ENCODE measurements at places on chromosomes 6 and 20.

DNA sequence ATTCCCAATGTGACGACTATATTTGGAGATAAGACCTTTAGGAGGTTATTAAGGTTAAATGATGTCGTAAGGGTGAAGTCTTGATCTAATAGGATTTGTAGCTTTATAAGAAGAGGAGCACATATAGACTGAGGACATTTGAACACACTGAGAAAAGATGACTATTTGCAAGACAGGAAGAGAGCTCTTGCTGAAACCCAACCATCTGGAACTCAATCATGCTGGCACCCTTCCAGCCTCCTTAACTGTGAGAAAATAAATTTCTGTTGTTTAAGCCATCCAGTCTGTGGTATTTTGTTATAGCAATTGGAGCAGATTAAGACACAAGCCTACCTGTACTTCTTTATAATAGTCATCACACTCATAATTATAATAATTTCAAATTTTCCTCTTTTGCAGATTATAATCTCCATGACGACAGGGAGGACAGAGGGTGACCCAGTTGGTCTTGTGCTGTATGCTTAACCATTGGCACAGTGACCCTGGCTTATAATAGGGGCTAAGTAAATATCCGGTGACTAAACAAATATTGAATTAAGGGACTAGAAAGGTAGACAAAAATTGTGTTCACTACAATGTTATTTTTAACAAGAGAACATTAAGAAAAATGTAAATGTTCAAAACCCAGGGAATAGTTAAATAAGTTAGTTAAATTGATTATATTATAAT lies 206.4 kb upstream of the HDDC2 start:
- DNase-seq: no peak

DNA sequence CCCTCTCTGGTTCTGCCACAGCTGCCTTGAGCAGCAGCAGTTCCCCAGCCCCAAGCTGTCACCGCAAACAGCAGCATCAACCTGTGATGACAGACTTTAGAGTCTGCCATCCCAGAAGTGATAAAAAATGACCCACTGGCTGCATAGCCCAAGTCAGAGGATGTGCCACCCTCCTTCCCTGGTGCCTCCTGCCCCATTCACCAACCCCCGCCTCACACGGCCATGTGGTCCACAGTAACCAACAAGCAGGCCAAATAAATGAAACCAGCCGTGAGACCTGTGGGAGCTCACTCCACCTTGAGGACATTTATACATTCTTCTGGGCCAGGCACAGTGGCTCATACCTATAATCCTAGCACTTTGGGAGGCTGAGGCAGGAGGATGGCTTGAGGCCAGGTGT lies 98.2 kb downstream of the PRND start:
- no peak for DNase-seq

GRCh38 chr6:14763139-14763538 lies 482.7 kb upstream of the JARID2 start:
- no peak for DNase-seq

- DNase-seq: no peak
Measured at GRCh38 chr6:56096946-56097621, 150.3 kb downstream of the COL21A1 start.

- no peak for DNase-seq
Measured at GRCh38 chr20:25867776-25868649, 171.4 kb upstream of the ZNF337 start.

- DNase-seq: no peak
Measured at GRCh38 chr20:8209061-8209460, 77.0 kb downstream of the PLCB1 start.

- DNase-seq: no peak
Measured at GRCh38 chr6:21968411-21968810, 328.4 kb downstream of the PRL start.

GRCh38 chr20:32358883-32359632 lies 927 bp downstream of the ASXL1 start:
- DNase-seq: peak; percentile 64

DNA sequence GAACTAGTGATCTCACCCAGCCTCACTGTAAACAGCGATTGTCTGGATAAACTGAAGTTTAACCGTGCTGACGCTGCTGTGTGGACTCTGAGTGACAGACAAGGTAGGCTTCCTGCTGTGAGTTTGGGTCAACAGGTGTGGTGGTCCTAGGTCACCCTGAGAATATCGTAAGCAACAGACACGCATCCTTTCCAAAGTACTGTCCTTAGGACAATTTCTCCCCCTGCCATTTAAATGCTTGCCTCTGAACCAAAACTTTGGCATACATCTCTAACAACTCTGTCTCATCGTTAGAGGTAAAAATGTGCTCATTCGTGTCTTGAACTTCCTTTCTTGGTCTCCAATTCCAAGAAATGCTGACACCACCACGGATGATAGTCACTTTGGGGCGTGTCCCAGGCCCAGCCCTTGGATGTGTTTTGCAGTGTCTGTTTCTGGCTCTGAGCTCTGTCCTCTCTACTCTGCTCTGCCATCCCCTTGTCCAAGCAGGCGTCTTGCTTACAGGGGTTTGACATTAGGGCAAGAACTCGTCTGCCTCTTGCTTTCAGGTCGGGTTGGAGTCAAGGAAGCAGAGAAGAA lies 95.5 kb downstream of the EYA2 start:
- DNase-seq: no peak

DNA sequence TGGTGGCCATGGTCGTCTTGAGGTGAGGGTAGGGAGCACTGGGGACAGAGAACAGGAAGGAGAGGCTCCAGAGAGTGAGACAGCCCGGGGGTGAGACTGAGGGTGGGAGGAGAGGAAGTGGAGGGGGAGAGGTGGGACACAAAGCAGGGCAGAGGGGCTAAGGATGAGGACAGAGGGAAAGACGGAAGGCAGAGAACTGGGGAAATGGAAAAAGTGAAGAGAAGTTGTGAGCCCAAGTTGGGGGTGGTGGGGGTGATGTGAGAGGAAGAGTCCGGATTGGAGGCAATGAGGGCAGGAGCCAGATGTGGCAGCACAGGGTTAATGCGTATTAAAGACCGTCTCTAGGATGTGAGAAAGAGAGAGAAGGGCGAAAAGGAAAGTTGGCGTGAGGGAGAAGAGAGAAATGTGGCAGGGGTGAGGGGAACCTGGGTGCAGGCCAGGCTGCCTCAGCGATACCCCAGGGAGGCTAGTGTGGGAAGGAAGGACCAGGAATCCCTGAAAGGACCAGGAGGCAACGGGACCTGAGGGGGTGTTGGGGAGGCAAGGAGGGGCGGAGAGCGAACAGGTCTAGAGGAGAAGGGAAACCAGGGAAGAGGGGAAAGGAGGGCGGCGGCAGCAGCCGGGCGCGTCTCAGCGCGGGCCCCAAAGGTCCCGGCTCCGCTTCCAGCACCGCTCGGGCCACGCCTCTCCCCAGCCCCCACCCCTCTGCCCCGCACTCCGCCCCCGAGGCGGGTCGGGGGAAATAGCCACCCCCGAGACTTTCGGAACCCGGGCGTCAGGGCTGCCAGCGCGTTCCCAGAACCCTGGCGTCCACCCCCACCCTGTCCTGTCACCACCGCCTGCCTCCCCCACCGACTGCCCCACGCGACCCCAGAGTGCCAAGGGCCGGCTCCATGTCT lies at the start of gene PPP1R18:
TSS of gene PPP1R18 (minus strand) at position 637 of the 899 bp plus-strand sequence. CDS start at position 10, 627 bp downstream.
- DNase-seq: no peak

DNA sequence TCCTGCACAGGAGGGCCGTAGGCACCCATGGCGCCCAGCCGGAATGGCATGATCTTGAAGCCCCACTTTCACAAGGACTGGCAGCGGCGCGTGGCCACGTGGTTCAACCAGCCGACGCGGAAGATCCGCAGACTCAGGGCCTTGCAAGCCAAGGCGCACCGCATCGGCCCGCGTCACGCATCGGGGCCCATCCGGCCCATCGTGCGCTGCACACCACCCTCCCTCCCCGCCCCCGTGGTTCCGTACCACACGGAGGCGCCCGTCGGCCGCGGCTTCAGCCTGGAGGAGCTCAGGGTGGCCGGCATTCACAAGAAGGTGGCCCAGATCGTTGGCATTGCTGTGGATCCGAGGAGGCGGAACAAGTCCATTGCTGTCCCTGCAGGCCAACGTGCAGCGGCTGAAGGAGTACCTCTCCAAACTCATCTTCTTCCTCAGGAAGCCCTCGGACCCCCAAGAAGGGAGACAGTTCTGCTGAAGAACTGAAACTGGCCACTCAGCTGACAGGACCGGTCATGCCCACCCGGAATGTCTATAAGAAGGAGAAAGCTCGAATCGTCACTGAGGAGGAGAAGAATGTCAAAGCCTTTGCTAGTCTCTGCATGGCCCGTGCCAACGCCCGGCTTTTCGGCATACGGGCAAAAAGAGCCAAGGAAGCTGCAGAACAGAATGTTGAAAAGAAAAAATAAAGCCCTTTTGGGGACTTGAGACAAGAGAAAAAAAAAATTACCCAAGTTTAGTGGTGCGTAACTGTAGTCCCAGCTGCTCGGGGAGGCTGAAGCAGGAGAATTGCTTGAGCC lies 9.9 kb upstream of the NCOA5 start:
- no peak for DNase-seq

GRCh38 chr6:165920896-165921671 lies 246.6 kb downstream of the TBXT start:
- no peak for DNase-seq

DNA sequence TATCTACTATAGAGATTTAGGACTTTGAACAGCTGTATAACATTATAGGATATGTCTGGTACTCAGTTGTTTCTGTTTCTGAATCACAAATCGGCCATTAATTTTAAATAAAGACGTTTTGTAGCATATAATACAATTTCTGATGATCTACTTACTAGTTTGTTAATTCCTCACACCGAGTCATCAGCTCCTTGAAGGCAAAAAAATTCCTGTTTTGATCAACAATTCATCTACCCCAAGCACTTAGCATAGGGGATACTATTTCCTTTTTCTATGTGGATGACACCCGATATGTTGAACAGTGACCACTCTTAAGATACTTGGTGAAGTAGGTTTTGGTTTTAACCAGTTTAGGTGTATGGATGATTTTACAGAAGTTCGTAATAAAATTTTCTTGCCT lies 107.3 kb downstream of the NCOA3 start:
- no peak for DNase-seq

- no peak for DNase-seq
Measured at GRCh38 chr20:6007094-6007528, 46.7 kb downstream of the LRRN4 start.

DNA sequence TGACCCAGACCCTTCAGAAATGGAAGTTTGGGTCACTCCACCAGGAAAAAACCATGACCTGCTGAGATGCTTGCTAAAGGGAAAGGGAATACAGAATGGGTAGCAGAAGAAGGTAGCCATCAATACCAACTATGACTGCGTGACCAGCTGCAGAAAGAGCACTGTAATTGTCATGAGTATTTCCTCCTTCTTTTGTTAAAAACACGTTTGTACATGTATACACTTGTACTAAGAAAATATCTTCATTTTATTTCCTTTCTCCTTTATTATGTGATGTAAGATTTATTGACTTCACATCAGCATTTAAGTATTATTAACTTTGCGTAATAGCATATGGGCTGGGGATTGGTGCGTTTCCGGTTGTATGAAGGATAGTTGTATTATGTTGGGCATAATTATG lies 12.6 kb upstream of the MUC21 start:
- no peak for DNase-seq

- no peak for DNase-seq
Measured at GRCh38 chr6:98653179-98653578, 181.2 kb upstream of the POU3F2 start.

DNA sequence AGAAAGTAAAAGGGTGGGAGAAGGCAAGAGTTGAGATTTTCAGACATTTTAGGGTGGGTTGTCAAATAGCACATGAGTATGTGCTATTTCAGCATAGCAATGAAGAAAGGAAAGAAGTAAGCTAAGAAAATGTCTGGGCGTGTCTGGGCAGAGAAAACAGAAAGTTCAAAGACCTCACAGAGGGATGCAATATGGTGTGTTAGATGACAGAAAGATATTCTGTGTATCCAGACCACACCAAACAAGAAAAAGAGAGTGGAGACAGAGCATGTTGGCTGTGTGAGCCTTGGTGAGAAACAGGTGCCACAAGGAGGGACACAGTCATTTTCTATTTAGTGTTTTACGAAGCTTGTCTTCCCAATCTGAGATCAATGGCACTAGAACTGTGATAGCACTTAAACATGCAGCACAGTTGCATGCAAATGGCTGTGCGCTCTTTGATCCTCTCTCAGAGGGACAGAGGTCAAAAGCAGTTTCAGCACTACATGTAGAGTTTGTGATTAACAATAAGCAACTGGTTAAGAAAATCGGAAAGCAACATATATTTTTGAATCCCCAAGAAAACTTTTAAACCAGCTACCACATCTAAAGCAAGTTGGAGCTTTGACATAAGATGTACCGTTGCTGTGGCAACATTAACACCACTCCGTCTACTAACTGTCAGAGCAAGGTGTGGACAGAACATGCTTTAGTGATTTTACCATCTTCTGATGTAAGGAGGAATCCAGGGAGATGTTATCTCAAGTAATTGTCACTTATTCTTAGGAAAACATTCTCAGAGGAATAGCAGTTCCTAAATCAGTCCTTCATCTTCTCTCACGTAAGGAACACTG lies 515.5 kb upstream of the NOX3 start:
- no peak for DNase-seq

DNA sequence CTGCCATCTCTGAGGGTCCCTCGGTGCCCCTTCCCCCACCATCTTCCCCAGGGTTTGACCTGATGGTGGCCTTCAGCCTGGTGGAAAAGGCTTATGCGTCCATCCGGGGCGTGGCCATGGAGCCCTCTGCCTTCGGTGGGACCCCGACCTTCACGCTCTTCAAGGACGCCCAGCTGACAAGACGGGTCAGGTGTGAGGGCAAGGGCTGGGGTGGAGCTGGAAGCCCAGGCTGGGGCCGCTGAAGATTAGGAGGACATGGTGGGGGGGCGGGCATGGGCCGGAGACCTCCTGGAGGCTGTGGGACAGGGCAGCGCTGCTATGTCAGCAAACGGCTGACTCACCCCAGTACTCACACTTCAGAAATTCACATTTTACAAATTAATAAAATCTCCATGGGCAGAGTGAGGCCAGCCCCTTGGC lies 23.5 kb downstream of the COL20A1 start:
- DNase-seq: no peak

DNA sequence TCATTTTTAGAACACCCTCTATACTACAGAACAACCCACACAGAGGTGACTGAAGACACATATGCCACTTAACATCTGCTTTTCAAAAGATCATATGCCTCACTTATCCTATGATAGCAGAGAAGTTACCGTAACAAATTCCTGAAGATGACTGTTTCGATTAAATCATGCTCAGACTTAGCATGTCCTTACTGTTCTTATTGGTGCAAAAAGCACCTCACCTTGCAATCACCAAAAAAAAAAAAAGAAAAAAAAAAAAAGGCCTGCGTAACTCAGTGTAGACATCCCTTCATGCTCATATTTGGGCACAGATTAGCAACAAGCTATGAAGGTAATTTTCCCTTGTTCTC lies 17.7 kb upstream of the DST start:
- DNase-seq: no peak

GRCh38 chr6:21357262-21357661 lies 236.3 kb upstream of the SOX4 start:
- DNase-seq: no peak

- no peak for DNase-seq
Measured at GRCh38 chr6:55397986-55398385, 70.7 kb downstream of the GFRAL start.

- DNase-seq: no peak
Measured at GRCh38 chr6:41286544-41287346, at the start of gene TREM1. Gene TREM1, minus strand, starts transcription at chr6:41286682. Its CDS starts 27 bp downstream, at chr6:41286655.

All from omental fat pad (tissue), 4 donors.